Gastroesophageal sphincter (tissue), 4 donors: ENCODE measurements at places on chromosomes 7 and 10.

- peaks cover 52% of the 10 kb centered on the region for H3K4me1 ChIP-seq
- H3K36me3 ChIP-seq, result peaks cover 57% of the 10 kb centered on the region
- H3K27me3 ChIP-seq, result no peaks in the 10 kb centered on the region
- no peak overlapping the region for H3K4me3 ChIP-seq
- ATAC-seq, result no peak
These were observed 3.5 kb downstream of the FASTK start for GRCh38 chr7:151076863-151077704.

GRCh38 chr10:2980791-2981360 lies 86.5 kb upstream of the PFKP start:
- peaks cover 16% of the 10 kb centered on the region for H3K27me3 ChIP-seq
- no peak overlapping the region for H3K4me3 ChIP-seq
- ATAC-seq, result no peak
- no peak overlapping the region for H3K27ac ChIP-seq
- H3K4me1 ChIP-seq, result no peaks in the 10 kb centered on the region

- H3K4me3 ChIP-seq, result peak overlapping the region; percentile 29
- no peak overlapping the region for H3K27ac ChIP-seq
- ATAC-seq, result no peak
- peaks cover 100% of the 10 kb centered on the region for H3K27me3 ChIP-seq
These were observed 4.1 kb downstream of the HOXA9 start for GRCh38 chr7:27161214-27161720.

DNA sequence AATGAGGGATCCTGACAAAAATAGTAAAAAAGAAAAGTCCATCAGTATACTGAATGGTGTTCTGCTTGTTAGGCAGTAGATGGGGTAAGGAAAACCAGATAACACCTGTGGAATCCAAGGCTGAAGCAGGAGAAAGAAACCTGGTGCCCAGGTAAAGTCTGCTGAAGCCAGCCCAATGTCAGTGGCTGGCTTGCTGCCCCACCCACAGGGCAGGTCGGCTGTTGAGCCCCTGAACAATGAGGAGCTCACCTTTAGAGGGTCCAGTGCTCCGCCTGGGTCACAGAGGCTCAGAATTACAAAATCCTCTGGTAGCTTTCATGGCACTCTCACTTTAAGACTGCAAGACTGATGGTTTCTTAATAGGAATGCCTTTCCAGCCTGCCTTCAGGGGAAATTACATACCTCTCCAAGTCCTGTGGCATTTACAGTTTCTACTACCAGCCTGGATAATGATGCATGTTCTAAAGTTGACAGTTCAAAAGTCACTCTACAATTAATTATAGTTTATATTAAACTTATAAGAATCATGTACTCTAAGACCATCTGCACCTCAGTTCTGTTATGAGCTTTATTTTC lies 23.8 kb downstream of the DHX32 start:
- H3K27ac ChIP-seq, result no peak overlapping the region
- H3K27me3 ChIP-seq, result no peaks in the 10 kb centered on the region
- no peaks in the 10 kb centered on the region for H3K4me1 ChIP-seq
- H3K4me3 ChIP-seq, result no peak overlapping the region
- H3K36me3 ChIP-seq, result peaks cover 72% of the 10 kb centered on the region

DNA sequence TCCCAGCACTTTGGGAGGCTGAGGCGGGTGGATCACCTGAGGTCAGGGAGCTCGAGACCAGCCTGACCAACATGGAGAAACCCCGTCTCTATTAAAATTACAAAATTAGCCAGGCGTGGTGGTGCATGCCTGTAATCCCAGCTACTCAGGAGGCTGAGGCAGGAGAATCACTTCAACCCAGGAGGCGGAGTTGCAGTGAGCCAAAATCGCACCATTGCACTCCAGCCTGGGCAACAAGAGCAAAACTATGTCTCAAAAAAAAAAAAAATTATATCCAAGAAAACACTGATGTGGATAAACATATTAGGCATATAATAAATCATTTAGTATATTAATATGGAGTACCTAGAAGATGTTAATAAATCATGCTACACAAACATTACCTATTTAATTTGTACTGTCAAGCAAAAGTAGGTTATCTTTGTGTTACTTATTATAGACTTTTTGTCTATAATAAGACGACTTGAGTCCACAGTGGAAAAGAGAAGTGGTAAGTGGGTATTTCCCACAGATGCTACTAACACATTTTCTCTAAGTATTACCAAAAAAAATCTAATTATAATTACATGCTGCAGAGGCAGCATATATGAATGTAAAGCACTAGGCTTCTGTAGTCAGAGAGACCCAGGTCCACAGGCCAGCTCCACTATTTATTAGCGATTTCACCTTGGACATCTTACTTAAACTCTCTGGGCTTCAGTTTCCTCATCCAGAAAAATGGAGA lies 34.5 kb downstream of the DNMBP start:
- peaks cover 16% of the 10 kb centered on the region for H3K36me3 ChIP-seq
- H3K4me1 ChIP-seq, result peaks cover 15% of the 10 kb centered on the region
- H3K4me3 ChIP-seq, result no peak overlapping the region
- ATAC-seq, result no peak
- no peaks in the 10 kb centered on the region for H3K27me3 ChIP-seq

GRCh38 chr10:56068040-56068439 lies 293.0 kb downstream of the ZWINT start:
- H3K4me3 ChIP-seq, result no peak overlapping the region
- ATAC-seq, result no peak
- no peaks in the 10 kb centered on the region for H3K36me3 ChIP-seq
- H3K4me1 ChIP-seq, result no peaks in the 10 kb centered on the region
- no peak overlapping the region for H3K27ac ChIP-seq

GRCh38 chr10:104393387-104393786 lies 39.8 kb downstream of the CFAP58 start:
- no peaks in the 10 kb centered on the region for H3K36me3 ChIP-seq
- no peak for ATAC-seq
- H3K4me3 ChIP-seq, result no peak overlapping the region
- no peaks in the 10 kb centered on the region for H3K27me3 ChIP-seq
- no peak overlapping the region for H3K27ac ChIP-seq

DNA sequence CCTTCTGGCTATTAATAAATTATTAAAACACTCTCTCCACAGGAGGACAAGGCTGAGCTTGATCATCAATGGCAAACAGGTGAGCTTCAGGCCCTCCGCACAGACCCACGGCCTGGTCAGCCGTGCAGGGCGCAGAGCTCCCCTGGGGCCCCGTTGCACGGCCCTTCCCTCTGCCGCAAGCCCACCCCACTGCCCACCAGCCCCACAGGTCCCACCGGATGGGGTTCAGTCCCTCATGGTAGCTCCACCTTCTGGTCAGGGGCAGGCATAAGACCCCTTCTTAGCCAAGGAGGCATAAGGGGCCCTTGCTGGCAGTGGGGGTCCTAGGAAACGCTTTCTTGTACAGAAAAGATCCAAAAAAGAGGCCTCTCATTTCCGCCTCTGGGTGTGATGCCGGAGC lies 84.6 kb downstream of the MAD1L1 start:
- H3K4me3 ChIP-seq, result no peak overlapping the region
- no peak for ATAC-seq
- no peaks in the 10 kb centered on the region for H3K36me3 ChIP-seq
- H3K4me1 ChIP-seq, result no peaks in the 10 kb centered on the region
- no peak overlapping the region for H3K27ac ChIP-seq

- no peak overlapping the region for H3K4me3 ChIP-seq
- H3K27me3 ChIP-seq, result no peaks in the 10 kb centered on the region
- H3K4me1 ChIP-seq, result no peaks in the 10 kb centered on the region
- no peak overlapping the region for H3K27ac ChIP-seq
- no peaks in the 10 kb centered on the region for H3K36me3 ChIP-seq
These were observed 187.6 kb downstream of the CFTR start for GRCh38 chr7:117667456-117667855.

- no peak overlapping the region for H3K27ac ChIP-seq
- no peak overlapping the region for H3K4me3 ChIP-seq
- no peak for ATAC-seq
- no peaks in the 10 kb centered on the region for H3K4me1 ChIP-seq
- no peaks in the 10 kb centered on the region for H3K27me3 ChIP-seq
These were observed 217.8 kb downstream of the LRRN3 start for GRCh38 chr7:111308691-111309090.

DNA sequence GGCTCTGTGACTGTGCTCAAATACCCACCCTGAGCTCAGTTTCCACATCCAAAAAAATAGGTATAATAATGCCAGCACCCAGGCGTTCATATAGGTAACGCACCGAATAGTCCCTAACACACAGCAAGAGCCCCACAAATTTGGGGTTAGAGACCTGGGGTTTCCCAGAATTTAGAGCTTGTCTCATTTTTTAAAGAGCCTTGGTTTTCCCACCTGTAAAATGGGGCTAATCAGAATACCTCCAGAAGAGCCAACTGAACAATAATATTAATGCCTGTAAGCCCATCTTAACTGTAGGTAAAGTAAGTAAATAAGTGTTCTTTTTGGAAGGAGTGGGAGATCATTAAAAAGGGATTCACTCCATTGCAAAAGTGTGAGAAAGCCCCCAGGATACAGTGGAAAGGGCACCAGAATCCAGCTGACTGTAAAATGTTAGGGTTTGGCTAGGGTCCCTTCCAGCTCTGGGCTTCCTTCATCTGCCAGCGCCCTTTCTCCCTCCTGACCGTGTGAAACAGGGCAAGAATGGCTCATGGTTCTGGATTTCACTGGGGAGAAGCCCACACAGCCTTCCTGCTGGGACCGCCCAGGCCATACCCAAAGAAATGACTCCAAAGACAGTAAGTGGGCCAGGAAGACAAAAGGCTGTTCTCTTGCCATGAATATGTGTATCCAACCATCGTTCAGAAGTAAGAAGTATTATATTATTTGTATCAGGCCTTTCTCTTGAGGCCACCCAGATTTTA lies 2.1 kb downstream of the MTURN start:
- no peak for ATAC-seq
- no peaks in the 10 kb centered on the region for H3K27me3 ChIP-seq
- peak overlapping the region; percentile 78 for H3K4me3 ChIP-seq
- H3K36me3 ChIP-seq, result no peaks in the 10 kb centered on the region
- peaks cover 5% of the 10 kb centered on the region for H3K4me1 ChIP-seq

- H3K4me3 ChIP-seq, result no peak overlapping the region
- H3K4me1 ChIP-seq, result peaks cover 8% of the 10 kb centered on the region
- no peak overlapping the region for H3K27ac ChIP-seq
- H3K27me3 ChIP-seq, result no peaks in the 10 kb centered on the region
- ATAC-seq, result no peak
These were observed 18.1 kb downstream of the ANKRD16 start for GRCh38 chr10:5871596-5871995.

GRCh38 chr10:62710182-62710581 lies 94.3 kb upstream of the ADO start:
- ATAC-seq, result no peak
- H3K36me3 ChIP-seq, result no peaks in the 10 kb centered on the region
- no peak overlapping the region for H3K4me3 ChIP-seq
- no peak overlapping the region for H3K27ac ChIP-seq
- no peaks in the 10 kb centered on the region for H3K27me3 ChIP-seq

DNA sequence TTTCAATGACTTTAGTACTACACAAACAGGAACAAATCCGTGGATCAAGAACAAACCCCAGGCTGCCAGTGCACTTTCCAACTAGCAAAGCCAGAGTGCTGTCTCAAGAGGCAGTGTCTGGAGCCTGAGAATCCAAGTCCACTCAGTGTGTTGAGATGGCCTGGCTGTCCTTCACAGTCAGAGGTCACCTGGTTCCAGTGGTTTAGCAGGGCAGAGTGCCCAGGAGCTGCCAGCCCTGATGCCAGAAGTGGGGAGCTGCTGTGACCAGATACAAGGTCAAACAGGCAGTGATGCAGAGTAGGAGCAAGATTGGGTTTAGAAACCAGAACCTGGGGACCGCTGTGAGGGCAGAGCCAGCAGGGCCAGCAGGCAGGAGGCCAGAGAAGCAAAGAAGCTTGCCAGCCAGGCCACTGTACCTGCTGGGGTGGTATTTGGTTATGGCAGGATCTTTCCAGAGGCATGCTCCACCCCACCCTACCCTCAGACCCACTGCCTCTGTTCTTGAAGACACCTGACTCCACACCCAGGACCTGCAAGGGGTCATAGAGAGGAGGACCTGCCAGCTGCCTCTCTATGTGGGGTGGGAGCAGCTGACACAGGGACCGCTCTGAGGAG lies 35.6 kb upstream of the C10orf90 start:
- no peak overlapping the region for H3K27ac ChIP-seq
- no peaks in the 10 kb centered on the region for H3K4me1 ChIP-seq
- H3K27me3 ChIP-seq, result peaks cover 3% of the 10 kb centered on the region
- no peaks in the 10 kb centered on the region for H3K36me3 ChIP-seq

DNA sequence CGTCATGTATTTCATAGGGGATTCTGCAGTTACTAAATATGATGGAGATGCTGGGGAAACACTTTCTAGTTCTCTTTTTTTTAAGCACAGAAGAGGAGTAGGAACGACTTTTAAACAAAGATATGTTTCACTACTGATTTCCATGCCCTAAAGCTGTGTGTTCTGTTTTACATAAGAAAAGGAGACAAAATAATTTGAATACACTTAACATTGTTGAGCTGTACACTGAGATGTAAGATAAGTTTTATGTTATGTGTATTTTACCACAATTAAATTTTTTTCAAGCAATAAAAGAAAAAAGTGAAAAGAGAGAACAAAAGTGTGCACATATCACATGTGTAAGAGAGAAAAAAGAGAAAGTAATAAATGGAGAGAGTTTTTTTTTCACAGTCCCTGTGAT lies 408.2 kb downstream of the PHTF2 start:
- H3K4me3 ChIP-seq, result no peak overlapping the region
- H3K36me3 ChIP-seq, result no peaks in the 10 kb centered on the region
- no peaks in the 10 kb centered on the region for H3K4me1 ChIP-seq
- ATAC-seq, result no peak
- H3K27me3 ChIP-seq, result no peaks in the 10 kb centered on the region
- no peak overlapping the region for H3K27ac ChIP-seq

- peak; percentile 50 for ATAC-seq
- H3K4me3 ChIP-seq, result no peak overlapping the region
- no peaks in the 10 kb centered on the region for H3K4me1 ChIP-seq
- H3K27ac ChIP-seq, result no peak overlapping the region
These were observed 154.5 kb downstream of the PLXDC2 start for GRCh38 chr10:19970717-19971116.

GRCh38 chr10:77131214-77131613 lies 506.4 kb downstream of the KCNMA1 start:
- H3K36me3 ChIP-seq, result no peaks in the 10 kb centered on the region
- no peak overlapping the region for H3K4me3 ChIP-seq
- ATAC-seq, result no peak
- H3K27ac ChIP-seq, result no peak overlapping the region
